NCI-H446 treated with DMSO at 0.1 percent for 48 hours (cell line): ENCODE measurements at places on chromosomes 16 and 17.
A peak's percentile ranks its signal among the peaks of the same experiment; 100 is the strongest.

DNA sequence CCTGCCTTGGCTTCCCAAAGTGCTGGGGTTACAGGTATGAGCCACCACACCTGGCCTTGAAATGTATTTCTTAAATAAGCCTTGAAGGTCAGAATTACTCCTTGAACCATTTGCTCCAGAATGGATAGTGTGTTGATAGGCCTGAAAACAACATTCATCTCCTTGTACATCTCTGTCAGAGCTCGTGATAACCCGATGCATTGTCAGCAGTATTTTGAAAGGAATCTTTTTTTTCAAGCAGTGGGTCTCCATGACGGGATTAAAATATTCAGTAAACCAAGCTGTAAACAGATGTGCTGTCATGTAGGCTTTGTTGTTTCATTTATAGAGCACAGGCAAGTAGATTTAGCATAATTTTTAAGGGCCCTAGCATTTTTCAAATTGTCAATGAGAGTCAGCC is 16.6 kb downstream of the NSRP1 start:
- no peak for DNase-seq

DNA sequence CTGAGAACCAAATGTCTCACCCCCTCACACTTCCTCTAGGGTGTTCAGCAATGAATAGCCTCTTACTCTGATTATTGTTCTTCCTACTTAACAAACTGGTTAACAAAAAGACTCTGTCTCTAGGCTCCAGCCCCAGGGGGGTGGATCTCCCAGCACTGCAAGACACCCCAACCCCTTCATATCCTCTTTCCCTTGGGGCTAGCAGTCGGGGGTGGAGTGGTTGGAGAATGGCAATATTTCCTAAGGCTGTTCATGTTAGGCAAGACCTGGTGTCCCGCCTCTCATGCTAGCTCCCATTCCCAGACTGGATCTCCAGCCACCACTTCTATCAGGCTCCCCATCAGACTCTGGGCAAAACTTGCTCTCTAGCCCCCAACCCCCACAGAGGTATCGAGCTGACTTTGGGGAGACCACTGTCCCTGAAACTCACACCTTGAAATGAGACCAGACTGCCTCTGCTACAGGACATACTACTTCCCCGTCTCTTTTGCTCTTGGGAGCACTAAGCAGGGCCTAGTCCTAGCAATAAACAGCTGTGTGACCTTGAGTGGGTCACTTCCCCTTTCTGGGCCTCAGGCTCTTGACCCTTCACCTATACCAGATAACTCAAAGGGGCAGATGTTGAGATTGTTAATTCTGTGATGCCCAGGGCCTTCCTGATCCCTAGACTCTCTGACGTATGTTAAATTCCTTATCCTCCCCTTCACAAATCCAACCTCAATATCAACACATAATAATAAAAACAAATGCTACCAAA is 2.4 kb downstream of the SLC25A35 start:
- no peak for DNase-seq

- no peak for DNase-seq
These were observed 32.2 kb downstream of the DHX38 start for GRCh38 chr16:72125635-72126428.

DNA sequence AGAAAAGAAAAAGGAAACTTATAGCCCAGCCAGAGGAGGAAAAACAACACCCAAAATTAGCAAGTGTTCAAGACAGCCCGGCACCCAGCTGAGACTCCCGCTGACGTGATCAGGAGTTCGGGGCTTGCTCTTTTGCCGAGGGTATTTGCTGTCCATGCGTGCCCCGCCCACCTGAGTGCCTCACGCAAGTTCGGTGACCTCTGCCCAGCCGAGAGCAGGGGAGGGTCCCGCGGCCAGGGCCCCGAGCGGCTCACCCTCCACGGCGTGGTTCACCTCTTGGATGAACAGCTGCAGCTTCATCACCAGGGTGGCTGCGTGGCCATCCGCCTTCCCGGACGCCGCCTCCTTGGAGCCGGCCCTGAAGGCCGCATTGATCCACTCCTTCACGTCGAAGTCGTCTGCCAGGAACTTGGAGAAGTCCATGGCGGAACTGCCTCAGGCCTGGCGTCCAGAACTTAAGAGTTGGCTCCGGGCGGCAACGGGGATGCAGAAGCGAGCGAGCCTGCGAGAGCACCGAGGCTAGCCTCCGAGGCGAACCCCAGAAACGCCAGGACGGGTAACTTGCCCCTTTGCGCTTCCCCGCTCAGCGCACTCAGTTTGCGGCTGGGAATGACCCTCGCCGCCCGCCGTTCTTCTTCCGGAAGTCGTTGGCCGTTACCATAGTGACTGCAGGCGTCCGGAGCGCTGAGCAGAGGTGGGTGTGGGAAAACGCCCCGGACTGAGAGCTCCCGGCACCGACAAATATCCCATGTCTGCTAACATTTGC is at the start of gene COG7:
COG7 (minus strand) TSS at position 618 of the 766 bp plus-strand sequence; CDS start at position 423, 195 bp downstream.
- DNase-seq: peak; percentile 55

GRCh38 chr17:58377093-58377601 is 25.1 kb upstream of the SUPT4H1 start:
- DNase-seq: no peak

DNA sequence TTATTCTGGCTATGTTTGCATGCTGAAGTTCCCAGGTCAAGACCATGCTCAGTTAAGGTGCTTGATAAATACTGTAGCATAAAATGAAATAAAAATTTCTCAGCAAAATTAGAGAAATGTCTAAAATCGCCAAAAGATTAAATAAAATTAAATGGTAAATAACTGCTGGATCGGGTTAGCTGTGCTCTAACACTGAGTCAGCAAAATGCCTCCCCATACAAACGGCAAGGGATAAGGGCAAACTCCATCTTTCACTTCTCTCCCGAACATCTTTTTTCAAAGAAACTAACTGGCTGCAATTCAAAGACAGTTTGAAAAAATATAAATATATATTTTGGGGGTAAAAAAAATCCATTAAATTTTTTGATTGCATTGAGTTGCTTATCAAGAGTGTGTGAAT is 162.2 kb upstream of the ZFHX3 start:
- no peak for DNase-seq

DNA sequence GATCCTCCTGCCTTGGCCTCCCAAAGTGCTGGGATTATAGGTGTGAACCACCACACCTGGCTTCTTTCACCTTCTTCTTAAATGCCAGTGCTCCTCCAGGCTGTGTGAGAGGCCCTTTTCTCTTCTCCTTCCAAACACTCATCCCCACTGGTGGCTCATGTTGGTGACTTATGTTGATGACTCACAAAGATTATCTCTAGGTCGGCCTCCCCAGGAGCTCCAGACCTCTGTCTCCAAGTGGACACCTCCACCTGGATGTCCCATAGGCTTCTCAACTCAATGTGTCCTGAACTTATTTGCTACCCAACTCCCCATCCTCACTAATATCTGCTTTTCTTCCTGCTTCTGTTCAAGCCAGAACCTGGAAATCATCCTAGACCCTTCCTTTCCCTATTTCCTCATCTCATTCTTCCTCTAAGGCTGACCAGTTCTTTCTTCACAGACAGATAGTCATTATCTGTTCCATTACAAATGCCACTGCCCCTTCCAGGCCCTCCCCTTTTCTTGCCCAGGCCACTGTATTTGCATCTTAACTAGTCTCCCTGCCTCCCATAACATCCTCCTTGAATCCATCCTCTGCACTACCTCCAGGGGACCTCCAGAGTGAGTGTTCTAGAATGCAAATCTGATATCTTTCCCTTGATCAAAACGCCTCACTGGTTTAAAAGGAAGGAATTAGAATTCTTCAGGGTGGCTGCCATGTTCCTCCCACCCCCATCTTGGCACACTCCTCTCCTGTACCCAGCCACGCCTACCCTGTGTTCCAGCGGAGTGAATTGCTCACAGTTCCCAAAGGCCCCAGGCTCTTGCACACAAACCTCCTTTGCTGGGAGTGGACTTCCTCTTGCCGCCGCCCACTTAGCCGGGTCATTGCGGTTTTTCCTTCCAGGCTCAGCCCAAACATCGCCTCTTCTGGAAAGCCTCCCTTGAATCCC is 34.8 kb upstream of the FBXO47 start:
- DNase-seq: no peak

- no peak for DNase-seq
These were observed 26.2 kb downstream of the ADCY7 start for GRCh38 chr16:50292566-50292948.

DNA sequence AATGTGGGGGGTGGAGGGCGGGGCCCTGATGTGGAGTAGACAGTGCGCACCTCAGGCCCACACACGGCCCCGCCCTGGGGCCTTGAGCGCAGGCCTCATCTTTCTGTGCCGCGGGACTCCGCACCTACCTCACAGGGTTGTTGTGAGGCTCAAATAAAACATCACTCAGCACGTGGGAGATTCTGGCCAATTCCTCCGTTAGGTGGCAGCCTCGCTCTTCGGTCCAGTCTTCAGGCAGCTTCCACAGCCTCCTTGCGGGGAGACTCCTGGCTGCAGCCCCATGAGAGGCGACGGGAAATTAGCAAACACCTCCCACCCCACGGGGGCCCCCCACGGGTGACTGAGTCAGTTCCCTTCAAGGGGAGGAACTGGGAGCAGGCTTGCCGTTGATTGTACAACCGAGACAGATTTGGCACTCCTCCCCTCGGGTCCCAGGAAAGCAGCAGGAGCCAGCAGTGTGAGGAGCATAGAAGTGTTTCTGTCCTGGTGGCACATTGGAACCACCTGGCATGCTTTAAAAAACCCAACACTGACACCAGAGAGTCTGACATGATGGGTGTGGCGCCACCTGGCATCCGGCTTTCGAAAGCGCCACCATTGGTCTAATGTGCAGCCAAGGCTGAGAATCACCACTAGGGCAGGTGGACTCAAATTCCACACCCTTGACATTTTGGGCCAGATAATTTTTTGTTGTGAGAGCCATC is 7.6 kb downstream of the MRM1 start:
- DNase-seq: no peak

GRCh38 chr17:75153780-75154194 is 525 bp downstream of the JPT1 start:
- no peak for DNase-seq

DNA sequence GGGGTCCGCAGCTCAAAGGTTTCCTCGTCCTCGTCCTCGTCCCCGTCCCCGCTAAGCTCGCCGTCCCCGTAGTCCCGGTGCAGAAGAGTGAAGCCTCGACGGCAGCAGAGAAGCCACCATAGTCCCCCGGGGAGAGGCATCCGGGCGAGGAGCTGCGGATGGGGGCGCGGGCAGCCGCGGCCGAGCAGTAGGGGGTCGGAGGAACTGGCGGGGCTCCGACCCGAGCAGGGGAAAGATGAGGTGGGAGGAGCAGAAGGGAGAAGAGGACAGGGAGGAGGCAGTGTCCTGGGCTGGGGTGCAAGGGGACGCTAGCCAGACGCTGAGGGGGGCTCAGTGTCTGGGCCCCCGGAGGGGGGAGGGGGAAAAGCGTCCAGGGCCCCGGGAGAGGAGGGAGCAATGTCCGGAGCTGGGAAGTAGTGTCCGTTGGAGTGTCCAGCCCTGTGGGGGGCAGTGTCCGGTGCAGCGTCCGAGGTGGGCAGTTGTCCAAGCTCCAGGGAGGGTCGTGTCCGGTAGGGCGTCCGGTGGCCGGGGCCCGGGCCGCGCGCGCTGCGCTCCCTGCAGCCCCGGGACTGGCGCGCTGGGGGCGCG is at the start of gene PLEKHH3:
PLEKHH3 (minus strand) TSS at position 571 of the 588 bp plus-strand sequence; CDS start at position 140, 431 bp downstream.
- no peak for DNase-seq

- DNase-seq: no peak
These were observed 1.5 kb downstream of the ACBD4 start for GRCh38 chr17:45136846-45137560.

DNA sequence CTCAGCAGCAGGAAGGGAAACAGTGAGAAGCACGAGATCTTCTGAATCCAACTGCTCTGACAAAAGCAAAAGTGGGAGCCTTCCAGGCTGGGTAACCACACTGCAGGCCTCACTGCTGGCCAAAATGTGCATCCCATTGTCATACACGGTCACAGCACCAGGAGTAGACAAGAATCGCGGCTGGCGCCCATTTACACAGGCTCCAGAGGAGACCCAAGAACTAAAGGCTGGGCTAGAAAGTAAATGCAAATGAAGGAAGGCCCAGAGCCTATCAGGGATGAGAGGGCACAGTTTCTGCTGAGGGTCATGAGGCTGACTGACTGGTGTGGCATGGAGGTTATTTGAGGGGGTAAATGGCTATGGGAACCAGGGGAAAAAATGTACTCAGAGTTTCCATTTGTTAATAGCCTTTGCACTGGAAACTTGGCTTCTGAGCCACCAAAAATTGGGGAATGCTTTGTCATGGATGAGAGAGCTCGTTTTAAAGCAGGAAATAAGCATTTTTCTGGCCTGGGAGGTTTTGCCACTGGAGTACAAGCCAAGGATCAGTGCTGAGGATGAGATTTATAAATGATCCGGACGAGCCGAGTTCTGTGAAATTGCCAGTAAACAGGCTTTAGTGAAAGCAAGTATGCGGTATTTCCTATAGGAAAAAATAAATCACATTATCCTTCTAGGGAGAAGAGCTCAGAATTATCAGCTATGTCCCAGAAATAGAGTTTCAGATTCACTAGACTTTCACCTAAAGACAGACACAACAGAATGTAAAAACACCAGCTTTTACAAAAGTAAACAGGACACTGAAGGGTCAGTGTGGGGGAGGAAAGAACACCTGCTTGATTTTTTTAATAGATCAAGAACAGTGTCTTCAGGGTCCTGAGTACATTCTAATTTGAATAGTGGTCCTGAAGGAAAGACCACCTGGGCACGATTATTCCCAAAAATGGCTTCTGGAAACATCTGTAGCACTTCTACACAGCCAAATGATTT is 66.9 kb upstream of the GSG1L start:
- no peak for DNase-seq

GRCh38 chr17:49054342-49055092 is 57.3 kb downstream of the IGF2BP1 start:
- DNase-seq: no peak

DNA sequence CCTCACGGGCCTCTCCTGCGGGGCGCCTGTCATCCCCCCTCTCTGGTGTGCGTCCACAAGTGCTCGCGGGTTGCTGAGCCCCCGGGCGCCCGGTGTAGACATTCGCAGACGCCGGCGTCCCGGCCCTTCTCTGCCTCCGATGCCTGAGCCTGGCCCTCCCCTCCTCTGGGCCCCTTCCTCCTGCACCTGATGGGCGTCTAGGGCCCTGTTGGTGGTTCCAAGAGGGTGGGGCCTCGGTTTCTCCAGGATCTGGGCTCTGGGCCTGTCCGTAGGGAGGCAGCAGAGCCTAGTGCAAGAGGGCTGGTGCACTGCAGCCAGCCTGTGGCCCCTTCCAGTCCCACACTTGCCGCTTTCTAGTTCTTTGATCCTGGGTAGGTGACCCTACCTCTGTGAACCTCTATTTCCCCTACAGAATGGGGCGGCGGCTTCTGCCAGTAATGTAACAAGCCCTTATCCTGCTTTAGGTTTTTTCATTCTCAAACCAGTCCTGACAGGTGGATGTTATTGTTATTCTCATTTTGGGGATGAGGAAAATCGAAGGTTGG is 623 bp downstream of the E4F1 start:
- DNase-seq: no peak

DNA sequence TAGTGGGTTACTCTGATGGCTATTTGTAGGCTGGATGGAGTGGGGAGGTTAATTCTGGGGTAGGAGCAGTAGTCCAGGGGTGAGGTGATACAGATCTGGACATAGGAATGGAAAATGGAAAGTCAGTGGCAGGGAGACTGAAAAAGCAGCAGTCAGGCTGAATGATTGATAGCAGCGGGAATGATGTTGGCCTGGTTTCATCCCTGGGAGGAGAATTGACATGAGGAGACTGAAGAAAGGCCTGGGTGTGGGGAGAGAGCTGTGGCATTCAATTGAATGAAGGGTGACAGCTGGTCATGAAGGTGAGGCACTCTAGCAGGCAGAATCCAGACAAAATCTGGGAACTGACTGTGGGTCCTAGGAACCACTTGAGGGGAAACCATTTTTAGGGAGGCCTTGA is 34.7 kb upstream of the CLEC18A start:
- no peak for DNase-seq

- no peak for DNase-seq
These were observed 4.4 kb downstream of the COPRS start for GRCh38 chr17:31854672-31855071.
